ENCODE measurements at places on chromosomes 6 and 20.

GRCh38 chr6:21468461-21468860 lies 125.1 kb upstream of the SOX4 start:
- no peak for DNase-seq

DNA sequence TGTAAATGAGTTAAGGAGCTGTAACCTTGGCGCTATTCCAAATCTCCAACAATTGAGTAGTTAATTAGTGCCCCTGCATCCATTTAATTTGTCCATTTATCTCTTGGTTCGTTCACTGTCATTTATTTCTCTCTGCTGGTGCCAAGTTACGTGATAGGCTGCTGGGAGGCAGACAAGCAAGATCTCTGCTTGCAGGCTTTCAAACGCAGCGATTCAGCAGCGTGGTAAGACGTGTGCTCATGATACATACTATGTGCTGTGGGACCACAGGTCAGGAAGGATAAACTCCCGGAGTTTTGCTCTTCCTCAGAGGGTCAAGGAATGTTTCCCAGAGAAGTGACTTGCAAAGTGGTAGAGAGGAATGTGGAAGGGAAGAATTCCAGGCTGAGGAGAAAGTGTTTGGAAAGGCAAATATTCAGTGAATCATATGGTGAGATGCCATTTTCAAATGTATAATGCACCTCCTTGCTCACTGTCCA lies 46.4 kb downstream of the UTRN start:
- no peak for DNase-seq

DNA sequence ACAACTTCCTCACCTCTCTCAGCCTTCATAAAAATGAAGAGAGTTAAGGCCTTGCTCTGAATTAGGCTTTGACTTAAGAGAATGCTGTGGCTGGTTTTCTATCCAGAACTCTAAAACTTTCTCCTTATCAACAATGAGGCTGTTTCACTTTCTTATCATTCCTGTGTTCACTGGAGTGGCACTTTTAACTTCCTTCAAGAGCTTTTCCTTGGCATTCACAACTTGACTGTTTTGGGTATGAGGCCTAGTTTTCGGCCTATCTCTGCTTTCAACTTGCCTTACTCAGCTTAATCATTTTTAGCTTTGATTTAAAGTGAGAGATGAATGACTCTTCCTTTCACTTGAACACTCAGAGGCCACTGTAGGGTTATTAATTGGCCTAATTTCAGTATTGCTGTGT lies 4.3 kb upstream of the LOC128125822 start:
- no peak for DNase-seq

- DNase-seq, result no peak
Measured at GRCh38 chr6:24738741-24739140, 19.8 kb upstream of the C6orf62 start.

- DNase-seq, result no peak
Measured at GRCh38 chr6:111551521-111552231, 54.0 kb downstream of the TRAF3IP2 start.

Measured in kidney epithelial cell (primary cell).